ENCODE measurements at places on chromosomes 13 and 19.

DNA sequence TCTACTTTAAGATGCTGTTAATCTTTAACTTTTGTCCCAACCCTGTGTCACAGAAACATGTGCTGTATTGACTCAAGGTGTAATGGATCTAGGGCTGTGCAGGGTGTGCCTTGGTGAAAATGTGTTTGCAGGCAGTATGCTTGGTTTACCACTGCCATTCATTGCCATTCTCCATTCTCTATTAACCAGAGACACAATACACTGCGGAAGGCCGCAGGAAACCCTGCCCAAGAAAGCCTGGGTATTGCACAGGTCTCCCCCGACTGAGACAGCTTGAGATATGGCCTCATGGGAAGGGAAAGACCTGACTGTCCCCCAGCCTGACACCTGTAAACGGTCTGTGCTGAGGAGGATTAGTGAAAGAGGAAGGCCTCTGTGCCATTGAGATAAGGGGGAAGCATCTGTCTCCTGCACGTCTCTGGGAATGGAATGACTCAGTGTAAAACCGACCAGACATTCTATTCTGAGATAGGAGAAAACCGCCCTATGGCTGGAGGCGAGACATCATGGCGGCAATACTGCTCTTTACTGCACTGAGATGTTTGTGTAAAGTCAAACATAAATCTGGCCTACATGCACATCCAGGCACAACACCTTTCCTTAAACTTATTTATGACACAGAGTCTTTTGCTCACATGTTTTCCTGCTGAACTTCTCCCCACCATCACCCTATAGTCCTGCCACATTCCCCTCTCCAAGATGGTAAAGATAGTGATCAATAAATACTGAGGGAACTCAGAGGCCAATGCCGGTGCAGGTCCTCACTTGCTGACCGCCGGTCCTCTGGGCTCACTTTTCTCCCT, 13.1 kb upstream of the ZNF888 start:
- no peak for DNase-seq

GRCh38 chr19:39554701-39555311, 14.8 kb upstream of the EID2 start:
- no peak for DNase-seq

DNA sequence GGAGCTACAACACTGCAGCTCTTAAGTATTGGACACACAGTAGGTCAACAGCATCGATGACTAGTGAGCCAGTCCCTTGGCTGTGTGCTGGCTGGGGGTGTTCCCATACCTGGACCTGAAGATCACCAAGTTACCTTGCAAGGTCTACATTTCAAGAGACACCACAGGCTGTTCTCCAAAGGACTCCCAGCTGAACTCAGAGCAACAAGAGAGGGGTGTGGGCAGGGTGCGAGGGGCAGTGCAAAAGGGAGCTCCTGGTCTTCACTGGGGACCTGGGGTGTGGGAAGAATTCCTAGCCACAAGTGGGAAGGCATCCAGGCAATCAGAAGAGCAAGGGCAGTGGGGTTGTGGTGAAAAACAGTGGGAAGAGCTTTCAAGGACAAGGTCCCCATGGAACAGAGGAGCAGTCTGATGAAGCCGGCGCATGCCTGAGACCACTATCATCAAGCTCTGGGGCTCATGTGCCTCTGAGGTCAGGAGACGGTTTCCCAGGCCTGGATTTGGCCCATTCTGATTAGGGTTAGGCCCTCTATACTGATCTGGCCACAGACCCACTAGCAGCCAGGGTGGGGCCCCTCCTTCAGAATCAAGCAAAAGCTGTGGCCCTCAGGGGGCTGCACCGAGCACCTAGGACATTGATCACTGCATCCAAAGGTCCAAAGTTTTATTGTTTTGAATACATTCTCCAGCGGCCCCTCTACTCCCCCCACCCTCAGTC, 4.7 kb upstream of the GSK3A start:
- no peak for DNase-seq

GRCh38 chr19:41321204-41321599, 11.2 kb downstream of the CCDC97 start:
- DNase-seq = no peak

GRCh38 chr19:51726049-51726448, 2.3 kb upstream of the HAS1 start:
- no peak for DNase-seq

Data from stimulated activated CD8-positive, alpha-beta memory T cell treated with anti-CD3 and anti-CD28 coated beads, Interleukin-15, amount 100 ng/mL, for 4 hours (primary cell).